ENCODE measurements at places on chromosomes 7 and 10. TPM values are rescaled to one million over a fixed set of nuclear protein-coding genes. Genes with fewer than 3 reads are reported as not detected.

TRIM73 gene
- 2.6 TPM for total RNA-seq

DNA sequence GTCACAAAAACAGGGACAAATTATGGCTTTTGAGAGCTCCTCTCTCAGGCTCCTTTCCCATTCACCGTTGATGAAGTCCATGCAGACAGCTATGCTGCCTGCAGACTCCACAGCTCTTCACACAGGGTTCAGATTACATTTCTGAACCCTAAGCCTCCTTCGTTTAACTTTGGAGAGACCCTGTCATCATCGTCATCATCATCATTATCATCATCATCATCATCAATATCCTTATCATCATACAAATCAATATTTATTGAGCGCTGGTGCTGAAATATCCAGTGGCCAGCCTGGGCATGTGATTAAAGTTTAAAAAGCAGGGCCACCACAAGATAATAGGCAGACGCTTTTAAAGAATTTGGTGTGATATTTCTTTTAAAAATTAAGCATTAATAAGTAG, 66.6 kb downstream of the FRMPD2 start:
- H3K4me3 ChIP-seq = no peak overlapping the region
- no peaks in the 10 kb centered on the region for H3K36me3 ChIP-seq
- no peak for DNase-seq
- no peaks in the 10 kb centered on the region for H3K27me3 ChIP-seq
- no peaks in the 10 kb centered on the region for H3K4me1 ChIP-seq
- H3K27ac ChIP-seq = no peak overlapping the region

DNA sequence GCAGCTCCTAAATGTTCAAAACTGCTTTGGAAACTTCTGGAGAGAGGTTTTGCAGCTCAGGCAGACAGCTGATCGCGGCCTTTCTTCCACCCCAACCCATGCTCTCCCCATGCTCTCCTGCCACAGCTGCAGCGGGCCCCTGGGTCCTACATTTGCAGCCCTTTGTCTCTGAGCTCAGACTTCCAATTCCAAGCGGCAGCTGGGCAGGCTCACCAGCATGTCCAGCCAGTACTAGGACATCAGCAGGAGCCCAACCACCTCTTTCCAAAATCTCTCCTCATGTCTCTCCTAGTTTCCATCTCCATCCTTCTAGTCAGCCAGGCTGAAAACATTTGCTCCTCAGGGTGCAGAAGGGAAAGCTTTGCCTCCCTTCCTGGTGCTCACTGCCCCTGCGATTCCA, 6.0 kb downstream of the LEP start:
- H3K36me3 ChIP-seq = no peaks in the 10 kb centered on the region
- H3K27ac ChIP-seq = no peak overlapping the region
- no peaks in the 10 kb centered on the region for H3K4me1 ChIP-seq
- H3K4me3 ChIP-seq = no peak overlapping the region
- H3K27me3 ChIP-seq = peaks cover 8% of the 10 kb centered on the region
- no peak for DNase-seq

GRCh38 chr10:116536810-116537209, 8.9 kb upstream of the PNLIP start:
- no peaks in the 10 kb centered on the region for H3K4me1 ChIP-seq
- no peak overlapping the region for H3K4me3 ChIP-seq
- peaks cover 8% of the 10 kb centered on the region for H3K27me3 ChIP-seq
- H3K36me3 ChIP-seq = no peaks in the 10 kb centered on the region
- no peak for DNase-seq
- H3K27ac ChIP-seq = no peak overlapping the region

DNA sequence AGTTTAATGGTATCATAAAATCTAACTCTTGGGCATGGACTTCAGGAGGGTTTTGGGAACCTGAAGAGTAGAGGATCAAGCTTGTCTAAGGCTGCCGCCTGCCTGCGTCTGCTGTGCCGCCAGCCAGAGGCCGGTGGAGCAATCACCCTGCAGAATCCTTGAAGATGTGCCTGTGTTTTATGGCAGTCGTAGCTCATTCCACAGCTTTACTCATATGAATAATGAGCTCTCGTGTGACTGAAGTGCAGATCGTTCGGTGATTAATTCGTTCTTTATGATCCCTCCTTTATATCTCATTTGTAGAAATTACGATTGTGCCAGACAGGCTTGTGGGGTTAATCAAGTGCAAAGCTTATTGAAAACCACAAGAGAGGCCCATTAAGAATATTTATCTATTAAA, 100.8 kb downstream of the ACTR3B start:
- no peaks in the 10 kb centered on the region for H3K27me3 ChIP-seq
- no peak for DNase-seq
- peaks cover 2% of the 10 kb centered on the region for H3K4me1 ChIP-seq
- peaks cover 9% of the 10 kb centered on the region for H3K36me3 ChIP-seq
- no peak overlapping the region for H3K4me3 ChIP-seq

DNA sequence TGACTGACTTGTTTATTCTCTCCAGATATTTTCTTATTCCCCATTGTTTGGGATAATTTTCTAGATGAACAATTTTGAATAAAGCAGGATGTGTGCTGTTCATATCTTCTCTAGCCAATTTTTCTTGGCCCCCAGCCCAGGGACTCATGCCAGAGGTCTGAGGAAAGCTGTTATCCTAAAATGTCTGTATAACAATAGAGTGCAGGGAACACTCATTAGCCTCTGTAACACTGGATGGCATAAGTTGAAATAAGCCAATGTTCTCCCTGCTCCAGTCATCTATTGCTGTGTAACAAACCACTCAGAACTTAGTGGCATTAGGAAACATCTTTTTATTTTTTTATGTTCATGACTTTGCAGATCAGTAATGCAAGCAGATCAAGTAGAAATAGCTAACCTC, 121.7 kb upstream of the TRIM24 start:
- no peak overlapping the region for H3K4me3 ChIP-seq
- no peaks in the 10 kb centered on the region for H3K27me3 ChIP-seq
- no peak overlapping the region for H3K27ac ChIP-seq
- DNase-seq = no peak
- peaks cover 7% of the 10 kb centered on the region for H3K36me3 ChIP-seq

DNA sequence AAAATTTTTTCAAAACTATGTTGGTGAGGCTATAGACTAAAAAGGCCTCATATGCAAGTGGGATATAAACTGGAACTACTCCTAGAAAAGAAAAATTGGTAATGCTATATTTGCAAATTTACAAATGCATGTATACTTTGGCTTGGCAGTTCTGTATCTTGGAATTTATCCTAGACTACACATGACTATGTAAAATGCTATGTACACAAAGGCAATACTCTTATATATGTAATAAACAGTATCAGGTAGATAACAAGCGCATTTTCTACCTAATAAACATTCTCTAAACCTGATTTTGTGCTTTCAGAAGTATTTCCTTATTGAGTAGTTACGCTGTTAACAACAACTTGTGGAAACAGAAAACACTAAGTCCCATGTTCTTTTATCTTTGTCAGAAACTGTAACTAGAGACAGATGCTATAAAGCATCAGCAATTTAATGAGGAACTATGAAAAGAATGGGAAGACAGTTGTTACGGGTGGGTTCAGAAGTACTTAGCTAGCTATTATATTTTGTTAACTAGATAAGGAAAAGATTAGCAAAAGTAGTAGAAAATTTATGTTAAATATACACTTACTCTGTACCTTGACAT, 107.8 kb downstream of the ARHGAP12 start:
- DNase-seq = no peak
- H3K4me3 ChIP-seq = no peak overlapping the region
- no peaks in the 10 kb centered on the region for H3K36me3 ChIP-seq
- H3K4me1 ChIP-seq = no peaks in the 10 kb centered on the region
- H3K27ac ChIP-seq = no peak overlapping the region

DNA sequence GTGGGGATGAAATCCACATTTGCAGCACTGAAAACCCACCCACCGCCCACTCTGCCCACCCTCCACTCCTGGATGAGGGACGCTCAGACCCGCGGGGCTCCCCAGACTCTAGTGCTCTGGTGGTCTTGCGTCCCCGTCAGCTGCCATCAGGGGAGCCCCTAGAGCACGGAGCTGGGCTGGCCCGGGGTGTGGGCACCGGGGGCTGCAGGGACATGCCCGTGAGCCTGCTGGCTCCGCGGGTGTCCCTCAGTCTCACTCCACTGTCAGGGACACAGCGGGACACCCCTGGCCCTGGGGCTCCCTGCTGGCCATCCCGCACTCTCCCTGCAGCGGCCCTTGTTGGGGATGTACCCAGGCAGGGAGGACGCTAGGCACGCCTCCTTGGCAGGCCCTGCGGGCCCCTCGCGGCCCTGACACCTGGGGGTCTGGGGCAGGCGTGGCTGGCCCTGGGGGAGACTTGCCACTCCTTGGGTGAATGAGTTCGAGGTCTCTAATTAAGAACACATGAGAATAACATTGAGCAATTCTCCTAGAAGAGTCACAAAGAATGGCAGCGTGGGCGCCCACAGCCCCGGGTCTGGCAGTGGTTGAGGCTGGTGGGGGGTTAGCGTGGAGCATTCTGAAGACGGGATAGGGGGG, 64.2 kb downstream of the CFAP46 start:
- peaks cover 24% of the 10 kb centered on the region for H3K27me3 ChIP-seq
- no peak overlapping the region for H3K4me3 ChIP-seq
- H3K27ac ChIP-seq = no peak overlapping the region
- H3K36me3 ChIP-seq = no peaks in the 10 kb centered on the region

DNA sequence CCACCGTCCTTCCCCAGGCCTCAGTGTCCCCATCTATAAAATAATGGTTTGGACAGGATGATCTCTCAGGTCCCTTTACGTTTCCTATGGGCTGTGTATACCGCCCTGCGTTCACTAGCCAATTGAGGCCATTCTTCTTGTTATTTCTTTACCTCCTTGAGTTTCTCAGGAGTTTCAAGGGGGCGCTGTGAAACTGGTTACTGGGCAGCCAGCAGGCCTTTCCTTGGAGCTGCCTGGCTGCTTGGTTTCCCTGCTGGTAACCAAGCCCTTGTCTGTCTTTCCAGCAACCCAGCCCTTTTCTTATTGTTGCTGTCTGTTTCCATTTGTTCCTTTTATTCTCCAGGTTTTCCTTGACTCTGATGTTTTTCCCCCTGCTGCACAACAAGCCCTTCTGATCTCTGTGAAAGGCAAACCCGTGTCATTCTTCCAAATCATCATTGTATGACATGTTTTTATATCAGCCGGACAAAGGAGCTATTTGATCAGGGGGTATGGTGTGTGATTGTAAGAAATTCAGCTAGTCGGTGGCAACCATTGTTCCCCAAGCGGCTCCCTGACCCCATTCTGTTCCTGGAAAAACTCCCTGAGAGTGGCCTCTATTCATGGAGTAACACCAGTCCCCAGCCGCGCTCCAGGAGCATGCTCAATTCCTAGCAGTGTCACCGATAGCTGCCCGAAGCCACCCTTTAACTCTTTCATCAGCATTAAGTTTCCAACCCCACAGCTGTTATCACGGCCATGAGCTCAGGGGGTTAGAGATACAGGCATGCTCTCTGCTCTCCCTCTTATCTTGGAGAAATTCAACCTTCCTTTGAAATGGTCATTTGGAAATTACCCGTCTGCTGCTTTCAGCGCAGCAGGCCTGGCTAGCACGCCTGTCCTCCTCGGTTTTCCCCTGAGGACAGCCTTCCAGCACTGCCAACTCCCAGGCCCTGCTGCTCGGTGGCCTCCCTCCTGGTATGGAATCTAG, 26.6 kb downstream of the FGF8 start:
- H3K4me1 ChIP-seq = no peaks in the 10 kb centered on the region
- H3K36me3 ChIP-seq = no peaks in the 10 kb centered on the region

GALNT17 gene
- not detected for total RNA-seq

DNA sequence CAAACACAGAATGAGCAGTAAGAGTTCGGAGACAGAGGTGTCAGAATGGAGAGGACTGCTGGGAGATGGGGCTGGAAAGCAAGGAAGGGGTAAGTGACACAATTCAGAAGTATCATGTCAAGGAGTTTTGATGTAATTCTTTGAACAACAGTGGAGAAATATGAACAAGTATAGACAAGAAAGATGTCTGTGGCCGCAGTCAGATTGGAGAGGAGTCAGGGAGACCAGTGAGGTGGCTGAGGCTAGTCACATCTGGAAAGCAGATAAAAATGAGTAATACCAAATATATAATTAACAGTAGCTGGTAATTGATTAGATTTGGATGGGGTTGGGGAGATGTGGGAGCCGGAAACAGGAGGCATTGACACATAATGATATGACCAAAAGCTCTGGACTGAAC, 540.9 kb downstream of the SUGCT start:
- H3K27me3 ChIP-seq = no peaks in the 10 kb centered on the region
- H3K36me3 ChIP-seq = no peaks in the 10 kb centered on the region
- no peak overlapping the region for H3K27ac ChIP-seq
- no peak for DNase-seq

SLC13A4 gene
- not detected for total RNA-seq

TRA2A gene
- total RNA-seq = 77.8 TPM

DNA sequence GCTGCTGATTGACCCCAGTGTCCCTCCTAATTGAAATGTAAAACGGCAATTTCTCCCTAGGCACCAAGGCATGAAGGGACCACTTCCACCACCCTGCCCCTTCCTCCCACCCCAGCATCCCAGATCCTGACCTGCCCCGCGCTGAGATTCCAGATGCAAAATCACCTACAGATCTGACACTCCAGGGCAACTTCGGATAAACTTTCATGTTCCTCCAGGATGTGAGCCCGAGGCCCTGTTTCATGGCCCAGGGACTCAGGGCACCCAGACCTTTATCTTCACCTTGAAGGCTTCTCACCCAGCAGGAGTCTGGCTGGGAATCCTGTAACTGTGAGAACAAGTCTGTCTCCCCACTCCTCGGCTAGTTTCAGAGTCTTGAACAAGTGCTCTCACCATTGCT, 361.8 kb downstream of the PLXNA4 start:
- DNase-seq = no peak
- H3K27me3 ChIP-seq = no peaks in the 10 kb centered on the region
- H3K4me1 ChIP-seq = no peaks in the 10 kb centered on the region
- no peak overlapping the region for H3K4me3 ChIP-seq
- H3K36me3 ChIP-seq = no peaks in the 10 kb centered on the region

IQCE gene
- total RNA-seq = 9.4 TPM

- no peaks in the 10 kb centered on the region for H3K36me3 ChIP-seq
- H3K27me3 ChIP-seq = peaks cover 33% of the 10 kb centered on the region
- H3K4me3 ChIP-seq = no peak overlapping the region
- no peak for DNase-seq
- no peaks in the 10 kb centered on the region for H3K4me1 ChIP-seq
Observed at GRCh38 chr10:49600781-49601400, 9.2 kb upstream of the SLC18A3 start.

RAMP3 gene
- total RNA-seq = not detected

- DNase-seq = no peak
- H3K27ac ChIP-seq = no peak overlapping the region
- no peak overlapping the region for H3K4me3 ChIP-seq
- H3K27me3 ChIP-seq = no peaks in the 10 kb centered on the region
- H3K4me1 ChIP-seq = peaks cover 54% of the 10 kb centered on the region
- peaks cover 9% of the 10 kb centered on the region for H3K36me3 ChIP-seq
Observed at GRCh38 chr7:135936497-135937217, 40.5 kb downstream of the MTPN start.

DNA sequence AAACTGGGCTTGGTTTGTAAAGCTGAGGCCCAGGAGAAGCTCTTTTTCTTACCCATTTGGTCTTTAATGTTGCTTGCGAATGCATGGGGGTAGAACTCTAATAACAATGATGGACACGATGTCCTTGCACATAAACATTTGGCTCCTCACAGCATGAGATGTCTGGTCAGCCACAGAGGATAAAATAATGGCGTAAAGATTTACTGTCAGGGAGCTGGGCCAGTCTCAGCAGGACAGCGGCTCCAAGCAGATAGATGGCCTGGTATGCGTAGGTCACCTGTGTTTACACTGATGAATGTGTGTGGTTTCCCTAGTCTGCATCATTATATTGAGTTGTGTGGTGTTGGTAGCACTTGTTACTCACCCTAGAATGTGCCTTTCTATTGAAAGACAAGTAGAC, 537.4 kb downstream of the CNTNAP2 start:
- no peaks in the 10 kb centered on the region for H3K27me3 ChIP-seq
- H3K4me3 ChIP-seq = no peak overlapping the region
- no peak for DNase-seq

C7orf57 gene
- total RNA-seq = 0.44 TPM
